ENCODE measurements at places on chromosomes 4 and X.
A peak's percentile ranks its signal among the peaks of the same experiment; 100 is the strongest.

DNA sequence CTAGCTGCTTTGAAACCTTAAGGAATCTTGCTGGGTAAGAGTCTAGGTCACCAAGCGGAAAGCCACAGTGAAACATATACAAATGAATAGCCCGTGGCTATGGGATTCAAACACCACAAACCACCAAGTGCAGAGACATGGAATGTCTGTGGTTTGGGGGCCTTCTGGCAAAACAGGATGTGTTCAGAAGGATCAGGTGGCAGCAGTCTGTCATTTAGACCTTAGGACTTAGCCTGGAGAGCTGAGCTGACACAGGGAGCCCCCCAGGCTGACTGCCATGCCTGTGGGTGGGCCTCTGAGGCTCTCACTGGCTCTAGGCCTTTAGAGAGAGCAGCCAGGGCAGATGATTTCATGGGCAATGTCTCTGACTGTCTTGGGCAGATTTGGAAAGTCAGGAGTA is 225.6 kb downstream of the FBXW7 start:
- no peak for DNase-seq

- DNase-seq, result peak; percentile 44
Observed at GRCh38 chr4:105145903-105146275, 787 bp upstream of the TET2 start.

- no peak for DNase-seq
Observed at GRCh38 chr4:122224348-122224747, 72.2 kb downstream of the BLTP1 start.

- no peak for DNase-seq
Observed at GRCh38 chrX:45868425-45868824, 667.7 kb upstream of the DIPK2B start.
